ENCODE measurements at places on chromosomes 12 and 14.
A peak's percentile ranks its signal among the peaks of the same experiment; 100 is the strongest.

DNA sequence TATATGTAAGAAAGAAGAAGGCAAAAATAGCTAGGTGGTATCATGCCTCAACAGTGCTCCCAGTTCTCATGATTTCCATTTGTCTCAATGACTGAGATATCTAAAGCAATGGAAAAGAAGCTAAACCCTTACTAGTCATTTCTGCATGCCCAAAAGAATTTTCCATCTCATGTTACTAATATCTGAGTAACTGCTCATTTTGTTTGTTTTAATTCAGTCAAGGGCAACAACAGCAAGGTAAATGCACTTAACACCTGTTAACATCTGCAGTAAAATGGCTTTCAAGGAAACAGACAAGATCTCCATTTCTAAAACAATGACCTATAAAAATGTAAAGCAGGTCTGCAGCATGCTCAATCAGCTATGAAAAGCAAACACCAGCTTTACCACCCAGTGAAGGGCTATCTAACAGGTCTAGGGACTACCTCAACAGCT lies 19.4 kb upstream of the SELPLG start:
- DNase-seq, result no peak

GRCh38 chr14:67421356-67422224 lies 9.6 kb upstream of the PLEK2 start:
- no peak for DNase-seq

- no peak for DNase-seq
Measured at GRCh38 chr12:16330560-16330959, 16.9 kb upstream of the MGST1 start.

DNA sequence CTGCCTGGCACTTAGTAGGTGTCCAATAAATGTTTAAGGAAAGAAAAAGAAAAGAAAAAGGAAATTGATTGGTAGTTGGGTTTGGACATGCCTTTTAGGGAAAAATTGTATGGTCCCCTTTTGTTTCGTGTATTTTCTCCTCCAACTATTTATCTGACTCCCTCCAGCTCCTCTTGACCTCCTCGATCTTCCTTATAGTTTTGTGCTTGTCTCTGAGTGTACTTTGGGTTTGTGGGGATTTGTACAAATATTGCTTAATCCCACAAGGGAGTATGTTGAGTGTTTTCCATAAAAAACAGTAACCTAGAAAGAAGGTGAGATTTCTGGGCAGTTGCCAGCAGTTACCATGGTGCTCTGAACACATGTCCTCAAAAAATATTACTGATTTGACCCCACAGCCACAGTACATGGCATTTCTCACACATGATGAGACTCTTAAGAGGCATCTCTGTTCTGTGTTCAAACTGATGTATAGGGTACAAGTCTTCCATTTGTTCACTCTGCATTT lies 15.7 kb downstream of the PLEKHG7 start:
- DNase-seq, result no peak

GRCh38 chr12:124428792-124429281 lies 133.9 kb downstream of the RFLNA start:
- no peak for DNase-seq

DNA sequence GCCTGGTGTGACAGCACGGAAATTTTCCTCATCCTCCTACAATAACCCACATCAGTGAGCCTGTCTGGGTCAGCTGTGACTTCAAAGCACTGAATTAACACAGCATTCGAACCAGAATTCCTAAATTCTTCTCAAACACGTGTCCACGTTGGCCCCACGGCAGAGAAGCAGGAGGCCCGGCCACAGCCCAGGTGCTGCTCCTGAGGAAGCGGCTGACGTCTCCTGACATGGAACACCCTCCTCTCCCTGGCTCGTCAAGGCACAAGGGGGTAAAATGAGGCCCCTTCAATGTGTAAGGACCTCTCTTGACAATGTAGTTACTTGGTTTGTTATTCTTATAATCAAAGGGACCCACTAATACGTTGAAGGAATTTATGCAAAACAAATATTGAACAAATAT lies 156.3 kb upstream of the GSC start:
- no peak for DNase-seq

DNA sequence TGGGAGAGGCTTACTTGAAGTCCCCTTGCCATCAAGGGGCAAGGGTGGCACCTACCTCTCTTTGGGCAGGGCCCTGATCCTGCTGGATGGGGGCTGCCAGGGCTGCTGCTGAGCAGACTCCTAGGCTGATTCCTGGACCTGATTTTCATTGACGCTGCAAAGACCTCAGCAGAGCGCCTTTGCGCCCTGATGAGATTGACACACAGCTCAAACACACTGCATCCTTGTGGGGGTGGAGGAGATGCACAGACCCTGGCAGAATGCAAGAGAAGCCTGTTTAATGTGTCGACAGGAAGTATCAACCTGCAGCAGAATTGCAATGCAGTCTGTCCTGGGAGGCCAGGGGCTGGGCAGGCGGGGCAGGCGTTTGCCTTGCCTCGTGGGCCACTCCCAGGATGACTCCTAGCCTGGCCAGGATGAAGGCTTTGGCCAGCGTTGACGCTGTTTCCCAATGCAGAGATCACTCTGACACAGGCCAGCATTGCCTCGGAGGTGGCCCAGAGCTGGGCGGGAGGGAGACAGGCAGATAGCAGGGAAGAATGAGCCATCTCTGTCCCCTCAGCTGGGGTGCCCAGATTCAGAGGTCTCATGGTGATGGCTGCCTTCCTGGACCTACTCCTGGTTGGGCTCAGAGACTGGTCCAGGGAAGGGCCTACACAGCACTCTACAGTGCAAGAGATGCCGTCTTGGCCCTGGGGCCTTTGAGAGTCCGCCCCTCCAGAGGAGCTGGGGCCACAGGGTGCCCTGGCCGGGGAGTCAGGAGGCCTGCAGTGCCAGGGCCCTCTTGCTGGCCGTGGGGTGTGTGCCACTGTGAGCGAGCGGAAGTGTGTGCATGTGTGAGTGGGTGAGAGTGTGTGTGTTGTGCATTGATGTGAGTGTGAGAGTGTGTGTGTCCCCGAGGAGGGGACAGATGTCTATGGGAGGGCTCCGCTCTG lies 108.3 kb downstream of the KIF26A start:
- no peak for DNase-seq

GRCh38 chr14:72666610-72667009 lies 227.3 kb downstream of the DPF3 start:
- peak; percentile 35 for DNase-seq

GRCh38 chr14:52325126-52325525 lies 11.0 kb downstream of the PTGER2 start:
- DNase-seq, result no peak

DNA sequence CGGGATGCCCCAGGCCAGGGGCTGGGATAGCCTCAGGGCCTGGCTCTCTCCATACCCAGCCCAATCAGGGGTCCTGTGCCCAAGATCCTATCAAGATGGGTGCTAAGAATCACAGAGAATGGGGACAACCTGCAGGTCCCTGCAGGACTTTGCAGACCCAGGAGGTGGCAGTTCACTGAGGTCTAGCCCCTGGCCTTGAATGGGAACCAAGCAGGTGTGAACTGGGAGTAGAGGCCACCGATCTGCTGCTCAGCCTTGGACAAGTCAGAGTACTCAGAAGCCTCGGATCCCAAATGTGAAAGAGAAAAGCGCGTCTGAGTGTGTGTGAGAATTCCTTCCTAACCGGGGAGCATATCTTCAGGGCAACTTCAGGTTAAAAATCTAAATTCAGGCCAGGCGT lies 76.2 kb downstream of the ARL6IP4 start:
- no peak for DNase-seq

DNA sequence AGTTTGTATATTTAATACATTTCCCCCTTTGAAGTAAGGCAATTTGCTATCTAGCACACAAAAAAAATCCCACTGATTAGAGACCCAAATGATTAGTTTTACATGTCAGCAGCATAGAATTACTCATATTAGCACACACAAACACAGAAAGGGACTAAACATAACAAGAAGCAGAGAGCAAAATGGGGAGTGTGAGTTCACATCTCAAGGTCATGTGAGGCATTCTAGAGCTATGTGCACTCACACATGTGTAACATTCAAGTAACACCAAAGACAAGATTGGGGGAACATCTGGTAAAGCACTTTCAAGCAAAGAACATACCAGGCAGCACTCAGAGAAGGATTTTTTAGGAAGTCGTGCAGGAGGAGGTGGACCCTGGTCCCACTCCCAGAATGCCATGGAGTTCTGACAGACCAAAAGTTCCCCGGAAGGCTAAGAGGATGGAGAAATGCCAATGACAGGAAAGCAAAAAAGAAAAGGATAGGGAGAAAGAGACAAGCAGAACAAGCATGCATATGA lies 105.8 kb upstream of the SINHCAF start:
- DNase-seq, result no peak

DNA sequence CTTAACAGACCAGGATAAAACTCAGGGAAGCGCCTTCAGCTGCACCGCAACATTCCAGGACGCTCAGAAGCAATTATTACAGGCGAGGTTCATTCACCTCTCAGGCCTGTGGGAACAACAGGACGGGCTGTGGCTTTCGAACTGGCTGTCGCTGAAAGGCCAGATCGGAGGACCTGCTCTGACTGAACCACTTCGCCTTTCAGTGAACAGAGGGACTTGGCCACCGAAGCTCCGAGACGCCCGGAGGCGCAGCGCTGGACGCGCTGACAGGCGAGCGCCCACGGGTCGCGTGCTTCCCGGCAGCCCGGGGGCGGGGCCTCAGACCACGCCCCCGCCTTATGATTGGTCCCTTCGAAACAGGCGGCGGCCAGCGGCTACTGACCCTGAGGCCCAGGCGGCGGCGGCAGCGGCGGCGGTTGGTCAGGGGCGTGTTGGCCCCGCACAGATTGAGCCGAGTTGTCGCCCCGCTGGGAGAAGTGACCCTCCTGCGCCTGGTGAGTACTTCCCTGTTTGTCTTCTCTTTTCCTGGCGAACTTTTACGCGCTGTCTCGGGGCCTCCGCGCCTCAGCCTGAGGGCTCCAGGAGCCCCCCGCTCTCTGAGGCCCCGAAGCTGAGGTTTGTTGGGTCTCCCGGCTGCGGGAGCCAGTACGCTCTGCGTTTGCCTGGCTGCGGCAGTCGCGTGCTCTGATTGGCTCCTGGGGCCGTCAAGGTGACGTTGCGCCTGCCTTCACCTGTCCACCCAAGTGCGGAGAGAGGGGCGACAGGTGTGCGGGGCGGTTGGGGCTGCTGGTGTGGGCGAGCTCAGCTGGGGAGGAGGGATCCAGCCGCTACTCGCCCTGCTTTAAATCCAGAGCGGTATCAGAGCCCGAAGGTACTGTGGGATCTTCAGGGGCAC lies at the start of gene GAS2L3:
Gene GAS2L3, plus strand, starts transcription at position 393 of the 895 bp plus-strand sequence. CDS start 21,221 bp downstream, outside the sequence.
- DNase-seq, result peak; percentile 97

DNA sequence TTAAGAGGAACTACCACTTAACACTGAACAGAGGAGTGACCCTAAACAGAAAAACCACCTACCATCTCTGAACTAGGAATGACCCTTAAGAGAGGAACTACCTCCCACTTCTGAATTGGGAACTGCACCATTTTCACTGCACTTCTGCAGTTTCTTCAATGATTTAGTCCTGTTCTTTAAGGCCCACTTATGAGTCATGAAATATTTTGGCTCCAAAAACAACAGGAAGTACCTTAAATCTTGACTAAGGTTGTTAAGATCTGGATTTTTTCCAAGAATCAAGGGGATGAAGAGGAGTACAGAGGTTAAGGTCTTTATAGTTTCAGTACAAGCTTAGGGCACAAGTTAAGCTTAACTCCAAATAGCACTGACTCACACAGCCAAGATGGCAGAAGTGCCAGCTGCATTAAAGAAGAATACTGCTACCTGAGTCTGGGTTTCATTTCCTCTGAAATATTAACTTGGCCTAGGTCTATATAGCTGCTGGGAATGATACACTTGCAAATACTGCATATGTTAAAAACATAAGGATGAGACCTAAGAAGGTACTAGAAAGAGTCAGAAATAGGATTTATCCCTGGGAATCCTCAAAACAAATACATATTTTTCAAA lies 4.2 kb downstream of the NPC2 start:
- no peak for DNase-seq

- DNase-seq, result no peak
Measured at GRCh38 chr12:57101892-57102695, 9.1 kb downstream of the STAT6 start.

DNA sequence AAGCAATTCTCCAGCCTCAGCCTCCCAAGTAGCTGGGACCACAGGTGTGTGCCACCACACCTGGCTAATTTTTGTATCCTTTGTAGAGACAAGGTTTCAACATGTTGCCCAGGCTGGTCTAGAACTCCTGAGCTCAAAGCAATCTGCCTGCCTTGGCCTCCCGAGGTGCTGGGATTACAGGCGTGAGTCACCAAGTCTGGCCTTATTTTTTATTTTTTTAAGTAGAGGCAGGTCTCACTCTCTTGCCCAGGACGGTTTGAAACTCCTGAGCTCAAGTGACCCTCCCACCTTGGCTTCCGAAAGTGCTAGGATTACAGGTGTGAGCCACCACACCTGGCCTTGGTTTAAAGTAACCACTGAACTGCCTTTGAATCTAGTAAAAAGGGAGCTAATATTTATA lies 56.8 kb downstream of the SPPL3 start:
- DNase-seq, result no peak

DNA sequence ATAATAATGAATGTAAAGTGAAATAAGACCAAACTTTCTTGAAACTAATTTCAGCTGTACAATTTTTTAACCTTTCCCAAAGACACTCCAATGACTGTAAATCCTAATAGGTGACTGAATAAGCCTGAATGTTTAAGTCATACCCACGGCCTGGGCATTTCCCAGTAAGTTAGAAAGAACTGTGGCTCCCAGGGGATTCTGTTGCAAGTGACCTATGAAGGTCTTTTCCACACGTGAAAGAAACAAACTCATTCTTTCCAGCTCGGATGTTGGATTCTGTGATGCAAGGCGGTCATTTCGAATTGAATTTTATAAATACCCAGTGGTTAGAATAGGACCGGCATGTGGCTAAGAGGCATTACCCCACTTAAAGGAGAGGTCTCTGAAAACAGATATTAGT lies 1134.4 kb downstream of the GALC start:
- no peak for DNase-seq

- no peak for DNase-seq
Measured at GRCh38 chr12:41344776-41345470, 156.8 kb downstream of the PDZRN4 start.

GRCh38 chr14:67270145-67270753 lies 29.0 kb downstream of the PALS1 start:
- DNase-seq, result peak; percentile 12

DNA sequence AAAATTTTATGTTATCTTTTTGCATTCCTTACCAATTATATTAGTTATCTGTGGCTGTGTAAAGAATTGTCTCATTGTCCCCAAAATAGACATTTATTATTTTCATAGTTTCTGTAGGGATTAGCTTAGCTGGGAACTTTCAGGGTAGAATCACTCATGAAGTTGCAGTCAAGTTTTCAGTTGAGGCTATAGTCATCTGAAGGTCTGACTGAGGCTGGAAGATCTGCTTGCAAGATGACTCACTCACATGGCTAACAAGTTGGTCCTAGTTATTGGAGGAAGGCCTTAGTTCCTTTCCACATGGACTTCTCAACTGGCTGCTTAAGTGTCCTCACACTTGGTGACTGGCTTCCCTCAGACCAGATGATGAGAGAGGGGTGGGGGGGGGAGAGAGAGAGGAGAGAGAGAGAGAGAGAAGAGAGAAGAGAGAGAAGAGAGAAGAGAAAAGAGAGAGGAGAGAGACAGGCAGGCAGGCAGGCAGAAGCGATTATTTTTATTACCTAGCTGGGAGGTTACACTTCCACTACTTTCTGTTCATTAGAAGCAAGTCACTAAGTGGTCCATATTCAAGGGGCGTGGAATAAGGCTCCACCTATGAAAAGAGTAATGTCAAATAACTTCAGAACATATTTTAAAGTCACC lies 6.4 kb downstream of the AP5M1 start:
- no peak for DNase-seq

GRCh38 chr12:52828156-52828555 lies 6.0 kb downstream of the KRT79 start:
- no peak for DNase-seq
